GM12878 (cell line): ENCODE measurements at places on chromosomes 3 and 15. TPM values are rescaled to one million over a fixed set of nuclear protein-coding genes. Genes with fewer than 3 reads are reported as not detected.

DNA sequence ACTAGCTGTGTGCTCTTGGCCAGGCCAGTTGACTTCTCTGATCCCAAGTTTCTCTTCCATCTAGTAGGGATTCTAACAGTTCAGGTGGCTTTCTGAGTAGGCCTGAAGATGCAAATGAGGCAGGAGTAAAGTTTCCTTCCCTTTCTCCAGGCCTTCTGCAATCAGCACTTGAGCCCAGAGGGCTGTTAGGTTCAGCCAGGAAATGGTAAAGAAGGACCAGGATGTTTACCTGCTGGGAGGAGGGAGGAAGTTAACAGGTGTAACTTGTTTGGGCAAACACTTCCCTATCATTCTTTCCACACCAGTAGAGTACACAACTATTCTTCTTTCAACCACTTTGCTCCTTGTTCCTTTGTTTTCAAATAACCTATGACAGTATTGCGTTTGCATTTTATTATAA, 13.3 kb upstream of the TNFSF10 start:
- DNase-seq: no peak

The RARRES1 gene
- 0.19 and 0.83 TPM in 2 replicates for polyA plus RNA-seq

The CHRD gene
- not detected in 2 replicates for polyA plus RNA-seq

- no peak for DNase-seq
These were observed 209.3 kb upstream of the ROPN1 start for GRCh38 chr3:124201226-124201625.

- no peak for DNase-seq
These were observed 8.2 kb downstream of the GP5 start for GRCh38 chr3:194390835-194391234.

GRCh38 chr3:155350571-155350970, 57.1 kb upstream of the STRIT1 start:
- no peak for DNase-seq

The FAM3D gene
- polyA plus RNA-seq: not detected in 2 replicates

GRCh38 chr3:195591852-195592251, 8.1 kb upstream of the APOD start:
- no peak for DNase-seq

DNA sequence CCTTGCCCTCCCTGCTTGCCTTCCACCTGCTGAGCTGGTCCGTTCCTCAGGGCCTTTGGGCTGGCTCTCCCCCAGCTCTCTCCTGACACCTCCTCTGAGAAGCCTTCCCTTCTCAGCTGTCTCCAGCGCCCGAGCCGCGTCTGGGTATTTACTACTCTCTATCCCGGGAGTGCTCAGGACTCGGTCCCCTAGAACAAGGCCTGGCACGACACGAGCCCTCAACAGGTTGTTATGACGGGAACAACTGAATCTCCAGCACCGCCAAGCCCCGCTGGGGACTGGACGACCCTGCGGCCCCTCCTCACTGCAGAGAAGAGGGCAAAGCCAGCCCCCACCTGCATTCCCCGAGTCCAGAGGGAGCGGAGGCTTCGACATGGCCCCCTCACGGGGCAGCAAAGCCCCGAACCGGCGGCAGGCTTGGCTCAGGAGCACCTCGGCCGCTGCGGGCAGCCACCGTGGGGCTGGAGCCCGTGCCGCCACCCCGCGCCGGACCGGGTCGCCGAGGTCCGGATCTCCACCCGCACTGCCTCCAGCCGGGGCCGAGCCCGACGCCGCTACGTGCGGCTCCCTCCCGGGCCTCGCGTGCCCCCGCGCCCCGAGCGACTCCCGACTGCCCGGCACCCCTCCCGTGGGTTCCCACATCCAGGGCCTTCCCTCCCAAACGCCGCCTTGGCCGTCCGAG, 792 bp downstream of the TPRA1 start:
- DNase-seq: no peak

DNA sequence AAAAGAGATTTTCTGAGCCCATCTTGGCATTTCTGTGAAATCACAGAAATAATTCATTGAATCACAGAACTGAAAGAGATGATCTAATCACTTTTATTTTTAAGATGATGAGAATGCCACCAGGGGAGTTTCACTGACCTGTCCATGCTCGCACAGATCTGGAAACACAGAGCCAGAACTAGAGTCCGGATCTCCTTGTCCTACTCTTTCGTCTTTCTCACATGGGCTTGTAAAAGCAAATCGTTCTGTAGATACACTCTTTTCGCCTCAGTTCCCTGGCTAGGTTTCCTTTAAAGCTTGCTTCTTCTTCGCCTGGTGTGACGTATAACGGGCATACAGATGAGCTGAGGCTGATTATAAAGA, 122.5 kb upstream of the SPRED1 start:
- DNase-seq: peak; percentile 30

The WDR53 gene
- 18.9 and 19.3 TPM in 2 replicates for polyA plus RNA-seq

DNA sequence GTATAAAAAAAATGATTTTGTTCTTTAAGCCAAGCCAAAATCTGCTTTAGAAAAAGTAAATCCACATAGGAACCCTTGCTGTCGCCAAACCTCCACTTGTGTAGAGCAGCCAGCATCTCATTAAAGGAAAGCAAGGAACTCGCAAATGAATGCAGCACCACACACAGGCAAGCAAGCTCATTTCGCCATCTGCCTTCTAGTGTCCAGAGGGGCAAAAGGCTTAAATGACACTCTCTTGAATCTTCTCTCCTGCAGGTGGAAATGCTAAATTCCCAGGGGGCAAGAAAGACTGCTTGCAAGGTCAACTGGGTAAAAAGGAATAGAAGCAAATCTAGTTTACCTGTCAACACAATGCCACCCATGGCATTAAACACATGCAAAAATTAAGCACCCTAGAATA, 2.4 kb downstream of the MB21D2 start:
- DNase-seq: no peak

The ROPN1 gene
- not detected in 2 replicates for polyA plus RNA-seq

The NECTIN3 gene
- polyA plus RNA-seq: not detected in 2 replicates

DNA sequence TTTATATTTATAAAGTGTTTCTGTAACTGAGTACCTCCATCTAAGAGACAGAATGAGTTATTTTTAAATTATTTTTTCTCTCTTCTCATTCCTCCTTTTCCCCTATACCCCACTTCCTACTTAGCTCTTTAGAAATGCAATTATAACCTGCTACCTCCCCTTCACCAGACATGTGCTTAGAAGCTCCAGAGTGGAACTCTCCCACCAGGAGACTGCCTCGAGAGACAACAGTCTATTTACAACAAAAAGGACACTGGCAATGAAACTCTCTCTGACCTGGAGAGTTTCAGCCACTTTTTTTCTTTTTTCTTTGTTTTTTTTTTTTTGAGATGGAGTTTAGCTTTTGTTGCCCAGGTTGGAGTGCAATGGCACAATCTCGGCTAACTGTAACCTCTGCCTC, 109.4 kb upstream of the PLXND1 start:
- no peak for DNase-seq

The WNT7A gene
- not detected in 2 replicates for polyA plus RNA-seq

The CXCR6 gene
- polyA plus RNA-seq: 0.11 TPM in 1 of 2 replicates, not detected in the other

GRCh38 chr3:105829229-105829628, 39.6 kb downstream of the CBLB start:
- no peak for DNase-seq

DNA sequence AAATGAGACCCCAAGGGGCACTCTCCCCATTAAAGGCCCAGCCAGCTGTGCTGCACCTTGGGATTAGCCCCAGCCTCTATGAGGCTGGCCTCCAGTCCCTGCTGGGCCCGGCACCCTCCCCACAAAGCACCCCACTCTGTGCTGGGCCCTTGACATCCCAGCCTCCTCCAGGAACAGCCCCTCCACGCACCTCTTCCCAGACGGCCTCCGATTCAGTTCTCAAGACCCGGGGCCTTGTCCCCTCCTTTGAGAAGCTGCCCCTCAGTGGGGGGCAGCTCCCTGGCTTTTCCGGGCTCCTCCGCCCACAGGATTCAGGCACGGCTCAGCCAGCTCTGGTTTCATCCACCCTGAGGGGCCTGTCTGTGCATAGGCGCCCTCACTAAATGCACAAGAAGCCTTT, 144.1 kb downstream of the LRRK1 start:
- no peak for DNase-seq

DNA sequence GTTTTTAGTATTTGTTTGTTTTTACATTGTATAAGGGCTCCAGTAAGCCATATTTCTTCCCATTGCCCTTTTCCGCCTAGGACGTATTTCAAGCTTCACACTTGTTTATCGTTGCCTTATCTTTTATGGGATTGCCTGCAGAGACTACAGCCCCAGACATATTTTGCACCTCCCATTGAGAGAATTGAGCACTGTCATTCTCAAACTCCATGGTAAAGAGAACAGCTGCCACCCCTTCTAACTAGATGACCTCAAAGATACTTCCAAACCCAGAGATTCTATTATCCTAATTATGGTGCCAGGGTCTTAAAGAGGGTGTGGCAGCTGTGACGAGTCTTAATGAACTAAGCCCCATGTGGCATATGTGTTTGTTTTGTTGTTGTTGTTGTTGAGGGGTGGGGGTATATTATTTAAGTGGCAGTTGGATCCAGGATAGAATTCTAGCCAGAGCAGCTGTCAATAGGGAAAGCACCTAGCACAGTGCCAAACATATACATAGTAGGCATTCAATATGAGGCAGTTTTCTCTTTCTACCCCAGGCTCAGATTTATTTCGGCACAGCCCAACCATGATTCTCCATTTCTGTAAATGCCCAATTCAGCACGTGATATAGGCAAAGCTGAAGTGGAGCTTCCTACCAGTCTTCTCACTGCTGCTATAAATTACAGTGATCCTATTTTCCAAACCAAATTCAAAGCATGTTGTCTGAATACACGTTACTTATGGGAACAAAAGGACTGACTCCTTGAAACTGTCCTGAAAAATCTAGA, 932 bp upstream of the TP53BP1 start:
- no peak for DNase-seq

- DNase-seq: no peak
These were observed 55.5 kb upstream of the MELTF start for GRCh38 chr3:197085137-197085536.

The CPB1 gene
- not detected in 2 replicates for polyA plus RNA-seq

The TMC3 gene
- 0.07 TPM in 1 of 2 replicates, not detected in the other for polyA plus RNA-seq

- no peak for DNase-seq
These were observed 27.5 kb downstream of the AVEN start for GRCh38 chr15:34011481-34011880.

DNA sequence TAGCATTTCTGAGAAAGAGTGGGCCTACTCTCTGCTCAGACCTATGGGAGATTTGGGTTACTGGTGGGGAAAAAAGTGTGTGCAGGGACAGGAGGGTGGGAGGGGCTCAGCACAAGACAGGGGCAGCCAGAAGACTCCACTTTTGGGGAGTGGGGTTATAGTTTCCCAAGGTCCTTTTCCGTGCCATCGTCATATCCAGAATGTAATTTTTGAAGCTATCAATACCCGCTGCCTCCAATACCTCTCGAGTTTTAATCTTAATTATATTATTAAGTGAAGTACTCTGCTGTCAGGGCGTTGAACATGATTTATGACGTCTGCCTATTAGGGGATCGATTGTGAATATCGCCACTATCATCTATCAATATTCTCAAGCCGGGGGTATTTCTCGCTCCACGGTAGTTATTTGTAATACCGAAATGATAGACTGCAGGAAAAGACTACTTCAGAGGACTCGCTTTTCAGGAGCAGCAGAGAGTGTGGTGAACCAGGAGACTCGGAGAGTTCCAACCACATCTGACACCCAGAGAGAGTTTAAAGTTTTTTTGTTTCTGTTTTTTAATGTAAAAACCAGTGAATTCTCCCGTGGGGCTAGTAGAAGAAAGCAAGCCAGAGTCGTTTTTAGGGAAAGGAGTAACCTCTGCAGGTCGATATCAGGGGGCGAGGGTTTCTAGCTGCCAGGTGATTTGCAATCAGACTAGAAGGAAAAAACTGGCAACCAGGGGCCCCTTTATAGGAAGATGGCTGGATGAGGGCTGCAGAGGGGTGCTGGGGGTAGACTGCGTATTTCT, 20.6 kb downstream of the NR2F2 start:
- DNase-seq: no peak

DNA sequence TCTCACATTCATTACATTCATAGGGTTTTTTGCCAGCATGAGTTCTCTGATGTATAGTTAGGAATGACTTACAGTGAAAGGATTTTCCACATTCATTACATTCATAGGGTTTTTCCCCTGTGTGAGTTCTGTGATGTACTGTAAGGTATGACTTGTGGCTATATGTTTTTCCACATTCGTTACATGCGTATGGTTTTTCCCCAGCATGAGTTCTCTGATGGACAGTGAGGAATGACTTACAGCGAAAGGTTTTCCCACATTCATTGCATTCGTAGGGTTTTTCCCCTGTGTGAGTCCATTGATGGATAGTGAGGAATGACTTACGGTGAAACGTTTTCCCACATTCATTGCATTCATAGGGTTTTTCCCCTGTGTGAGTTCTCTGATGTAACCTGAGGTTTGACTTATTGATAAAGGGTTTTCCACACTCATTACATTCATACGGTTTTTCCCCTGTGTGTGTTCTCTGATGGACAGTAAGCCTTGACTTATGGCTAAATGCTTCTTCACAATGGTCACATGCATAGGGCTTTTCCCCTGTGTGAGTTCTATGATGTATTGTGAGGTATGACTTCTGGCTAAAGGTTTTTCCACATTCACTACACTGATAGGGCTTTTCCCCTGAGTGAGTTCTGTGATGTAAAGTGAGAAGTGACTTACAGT, 47.4 kb downstream of the ZNF717 start:
- DNase-seq: no peak

The RTP4 gene
- polyA plus RNA-seq: 2.0 and 3.9 TPM in 2 replicates

DNA sequence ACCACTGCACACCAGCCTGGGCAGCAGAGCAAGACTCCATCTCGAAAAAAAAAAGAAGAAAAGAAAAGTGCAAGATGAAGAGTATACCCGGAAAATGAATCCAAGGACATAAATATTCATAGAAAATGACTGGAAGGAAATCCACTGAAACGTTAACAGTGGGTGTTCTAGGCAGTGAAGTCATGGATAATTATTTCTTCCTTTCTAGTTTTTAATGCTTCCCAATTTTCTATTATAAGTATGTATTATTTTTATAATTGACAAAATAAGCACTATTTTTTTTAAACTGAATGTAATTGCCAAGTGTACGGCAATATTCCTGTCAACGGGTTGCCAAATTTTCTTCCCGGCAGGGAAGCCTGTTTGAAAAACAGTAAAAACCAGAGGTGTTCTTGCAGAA, 37.4 kb upstream of the MGLL start:
- DNase-seq: no peak

- no peak for DNase-seq
These were observed 512.0 kb upstream of the ZNF385D start for GRCh38 chr3:22263042-22263441.

- no peak for DNase-seq
These were observed 248.2 kb downstream of the TBC1D5 start for GRCh38 chr3:17494117-17494809.

The FSTL1 gene
- polyA plus RNA-seq: 0.44 and 0.46 TPM in 2 replicates

DNA sequence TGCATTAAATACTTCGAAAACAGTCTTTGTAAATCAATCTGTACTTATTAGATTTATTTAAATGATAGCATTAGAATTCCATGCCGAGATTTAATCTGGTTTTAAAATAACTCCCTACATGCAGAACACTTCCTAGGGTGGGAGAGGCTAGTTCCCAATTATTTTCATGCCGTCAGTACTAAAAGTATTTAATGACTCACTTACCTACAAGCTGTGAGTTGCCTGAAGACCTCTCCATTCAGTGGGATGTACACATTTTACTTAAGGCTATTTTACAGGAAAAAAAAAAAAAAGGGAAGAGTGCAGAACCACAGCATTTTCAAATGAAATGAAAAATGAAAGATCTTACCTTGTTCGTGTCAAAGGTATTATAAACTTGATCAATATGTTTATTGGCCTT, 469 bp downstream of the GUCA1C start:
- no peak for DNase-seq

The FOXB1 gene
- polyA plus RNA-seq: not detected in 2 replicates
